Head of caudate nucleus (tissue), 42 donors: ENCODE measurements at places on chromosomes 6 and 20.

DNA sequence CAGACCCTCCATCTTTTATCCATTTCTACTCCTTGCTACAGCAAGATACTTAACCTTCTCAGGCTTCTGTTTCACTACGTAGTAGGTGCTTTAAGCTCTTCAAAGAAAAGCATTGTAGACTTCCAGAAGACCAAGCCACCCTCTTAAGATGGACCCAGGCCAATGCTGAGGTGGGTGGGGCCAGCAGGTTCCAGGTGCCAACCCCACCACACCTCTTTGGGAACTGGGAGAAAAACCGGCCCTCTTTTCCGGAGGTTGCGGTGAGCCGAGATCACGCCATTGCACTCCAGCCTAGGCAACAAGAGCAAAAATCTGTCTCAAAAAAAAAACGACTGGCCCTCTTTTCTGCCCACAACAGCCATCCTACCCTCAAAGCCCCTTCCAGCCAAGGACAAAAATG, 10.6 kb upstream of the HMGA1 start:
- DNase-seq = no peak

DNA sequence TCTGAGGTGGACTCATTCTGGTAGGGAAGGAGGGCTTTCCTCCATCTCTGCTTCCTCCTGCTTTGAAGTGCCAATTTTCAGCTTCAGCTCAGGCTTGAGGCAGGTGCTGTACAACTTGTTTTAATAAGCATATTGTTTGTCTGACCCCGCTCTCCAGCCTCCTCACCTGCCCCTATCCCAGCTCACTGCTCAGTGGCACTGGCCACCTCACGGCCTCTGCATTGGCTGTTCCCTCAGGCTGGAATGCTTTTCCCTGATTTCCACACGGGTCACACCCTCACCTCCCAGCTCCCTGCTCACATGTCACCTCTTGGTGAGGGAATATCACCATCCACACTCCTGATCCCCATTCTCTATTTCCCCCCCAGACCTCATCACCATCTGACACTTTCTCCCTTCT, 14.3 kb downstream of the AARS2 start:
- no peak for DNase-seq

GRCh38 chr20:50496773-50497385, 13.3 kb upstream of the PTPN1 start:
- no peak for DNase-seq

DNA sequence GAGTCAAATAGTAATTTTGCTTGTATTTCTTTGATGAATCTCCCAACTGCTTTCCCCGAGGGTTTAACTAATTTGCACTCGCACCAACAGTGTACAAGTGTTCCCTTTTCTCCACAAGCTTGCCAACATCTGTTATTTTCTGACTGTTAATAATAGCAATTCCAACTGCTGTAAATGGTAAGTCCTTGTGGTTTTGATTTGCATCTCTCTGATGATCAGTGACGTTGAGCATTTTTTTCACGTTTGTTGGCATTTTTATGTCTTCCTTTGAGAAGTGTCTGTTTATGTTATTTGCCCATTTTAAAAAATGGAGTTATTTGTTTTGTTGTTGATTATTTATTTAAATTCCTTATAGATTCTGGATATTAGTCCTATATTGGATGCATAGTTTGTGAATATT, 399.8 kb upstream of the MAN1A1 start:
- no peak for DNase-seq

DNA sequence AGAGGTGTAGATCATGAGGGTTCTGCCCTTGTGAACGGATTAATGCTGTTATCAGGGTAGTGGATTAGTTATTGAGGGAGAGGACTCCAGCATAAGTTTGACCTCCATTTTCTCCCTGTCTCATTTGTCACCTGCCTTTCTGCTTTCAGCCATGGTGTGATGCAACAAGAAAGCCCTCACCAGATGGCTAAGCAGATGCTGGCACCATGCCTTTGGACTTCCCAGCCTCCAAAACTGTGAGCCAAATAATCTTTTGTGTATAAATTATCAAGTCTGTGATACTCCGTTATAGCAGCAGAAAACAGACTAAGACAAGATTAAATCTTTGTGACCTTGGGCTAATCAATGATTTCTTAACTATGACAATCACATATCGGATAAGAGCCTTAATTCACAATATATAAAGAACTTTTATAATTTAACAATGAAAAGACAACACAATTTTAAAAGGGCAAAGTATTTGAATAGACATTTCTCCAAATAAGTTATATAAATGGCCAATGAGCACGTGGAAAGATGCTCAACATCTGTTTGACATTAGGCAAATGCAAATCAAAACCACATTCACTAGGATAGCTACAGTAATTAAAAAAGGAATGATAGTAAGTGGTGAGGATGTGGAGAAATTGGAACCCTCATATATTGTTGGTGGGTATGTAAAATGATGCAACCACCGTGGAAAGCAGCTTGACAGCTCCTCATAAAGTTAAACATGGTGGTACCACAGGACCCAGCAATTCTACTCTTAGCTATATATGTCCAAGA, 45.3 kb upstream of the IFNGR1 start:
- no peak for DNase-seq
